IPS DF 19.7 (cell line): ENCODE measurements at places on chromosomes 12 and 14.

DNA sequence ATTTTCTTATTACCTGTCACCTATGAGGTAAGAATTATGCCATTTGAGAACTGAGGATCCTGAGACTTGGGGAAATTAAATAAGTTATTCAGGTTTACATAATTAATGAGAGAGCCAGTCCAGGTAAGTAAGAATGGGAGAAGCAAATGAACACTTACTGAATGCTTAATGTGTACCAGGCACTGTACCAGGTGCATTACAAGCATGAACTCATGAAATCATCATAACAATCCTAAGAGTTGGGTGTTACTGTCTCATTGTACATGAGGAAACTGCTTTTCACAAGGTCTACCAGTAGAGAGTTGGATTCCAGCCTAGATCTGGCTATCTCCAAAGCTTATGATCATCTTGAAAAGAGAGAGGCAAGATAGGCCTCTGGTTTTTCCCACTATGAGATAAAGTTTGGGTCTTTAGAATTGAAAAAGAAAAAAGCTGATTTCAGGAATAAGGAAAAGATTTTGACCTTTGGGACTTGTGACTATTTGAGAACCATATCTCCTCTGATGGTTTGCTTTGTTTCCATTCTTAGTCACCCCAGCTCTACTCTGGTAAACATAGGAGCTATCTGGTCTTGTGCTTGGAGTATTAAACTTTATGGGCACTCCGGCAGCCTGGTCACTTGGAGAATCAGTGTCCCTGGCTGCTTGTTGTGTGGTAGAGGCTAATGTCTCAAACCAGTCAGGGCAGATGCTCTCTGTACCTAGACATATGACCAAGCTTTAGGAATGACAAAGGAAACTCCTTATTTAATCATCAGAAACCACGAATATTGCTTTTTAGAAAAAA lies 48.0 kb downstream of the PTHLH start:
- DNase-seq: no peak

GRCh38 chr12:106908561-106908960 lies 47.1 kb upstream of the TMEM263 start:
- no peak for DNase-seq

- no peak for DNase-seq
These were observed 25.1 kb downstream of the SYNJ2BP start for GRCh38 chr14:70391493-70392391.

DNA sequence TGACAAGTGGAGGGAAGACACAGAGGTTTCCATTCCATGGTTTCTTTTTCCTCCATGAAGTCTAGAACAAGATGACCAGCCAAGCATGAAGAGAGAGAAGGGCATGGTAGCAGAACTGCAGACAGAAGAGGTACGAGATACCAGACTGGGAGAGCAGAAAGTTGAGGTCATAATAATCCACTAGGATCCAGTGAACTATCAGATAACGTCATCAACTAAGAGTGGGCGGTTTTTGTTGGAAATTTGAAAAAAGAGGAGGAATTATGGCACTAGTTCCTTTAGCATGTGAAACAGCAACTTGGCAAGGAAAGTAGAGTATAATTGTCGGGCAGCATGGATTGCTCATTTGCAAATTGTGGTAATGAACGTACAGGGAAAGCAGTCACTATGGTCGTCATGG lies 357.6 kb downstream of the PDZRN4 start:
- no peak for DNase-seq

GRCh38 chr12:2636741-2637340 lies 157.9 kb upstream of the FKBP4 start:
- no peak for DNase-seq

GRCh38 chr12:54432815-54433164 lies 13.7 kb upstream of the ITGA5 start:
- no peak for DNase-seq

DNA sequence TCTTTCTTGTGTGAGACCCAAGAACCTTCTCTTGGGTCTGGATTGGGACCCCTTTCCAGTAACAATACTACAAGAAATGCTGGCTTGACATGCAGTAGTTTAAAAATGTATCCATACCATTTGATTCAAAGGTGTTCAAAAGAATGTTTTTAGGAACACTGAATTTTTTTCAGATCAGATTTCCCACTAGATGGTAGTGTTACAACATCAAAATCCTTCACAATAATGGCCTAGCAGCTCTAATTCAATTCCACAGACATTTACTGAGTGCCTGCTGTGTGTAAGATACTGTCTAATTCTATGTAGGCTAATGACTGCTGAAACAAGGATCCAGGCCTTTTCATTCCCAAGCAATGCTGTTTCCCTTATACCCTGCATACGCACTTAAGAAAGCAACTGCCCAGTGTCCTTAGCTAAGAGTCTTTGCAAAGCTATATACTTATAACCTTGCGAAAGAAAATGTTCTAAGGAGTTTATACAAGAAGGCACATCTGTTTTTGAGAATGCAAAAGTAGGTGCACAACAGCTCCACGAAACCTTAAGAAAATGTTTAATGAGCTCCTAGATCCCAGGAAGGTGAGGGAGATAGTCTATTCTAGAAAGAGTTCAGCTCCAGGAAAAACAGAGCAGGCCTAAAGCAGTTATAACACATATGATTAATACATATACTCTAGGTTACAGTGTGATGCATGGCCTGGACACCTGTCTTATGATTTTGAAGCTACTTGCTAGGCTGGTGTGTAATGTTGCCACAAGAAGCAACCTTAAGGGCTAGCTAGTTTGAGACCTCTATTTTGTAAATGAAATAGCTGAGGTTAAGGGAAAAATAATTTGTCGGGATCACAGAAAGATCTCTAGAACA lies 50.9 kb upstream of the PKP2 start:
- DNase-seq: no peak
